ENCODE measurements at places on chromosomes 6 and 20.

GRCh38 chr6:65170273-65170672, 536.8 kb downstream of the EYS start:
- no peak for DNase-seq

- DNase-seq: peak; percentile 57
Observed at GRCh38 chr6:161417717-161418462, 144.0 kb upstream of the AGPAT4 start.

DNA sequence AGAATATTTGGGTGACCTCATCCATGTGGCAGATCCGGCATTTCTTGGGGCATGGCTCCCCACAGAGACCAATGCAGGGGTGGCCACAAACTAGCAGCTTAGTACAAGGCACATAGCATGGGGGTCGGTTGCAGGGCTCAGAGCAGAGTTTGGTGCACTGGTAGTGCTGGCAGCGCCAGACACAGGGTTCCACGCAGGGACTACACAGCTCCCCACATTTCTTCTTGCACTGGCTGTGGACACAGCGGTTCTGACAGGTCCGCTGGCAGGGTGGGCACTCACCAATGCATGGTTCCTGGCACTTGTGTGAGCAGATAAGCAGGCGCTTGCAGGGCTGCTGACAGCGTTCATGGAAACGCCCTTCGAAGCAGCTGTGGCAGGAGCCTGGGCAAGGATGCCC, 29.1 kb downstream of the DDX27 start:
- no peak for DNase-seq

DNA sequence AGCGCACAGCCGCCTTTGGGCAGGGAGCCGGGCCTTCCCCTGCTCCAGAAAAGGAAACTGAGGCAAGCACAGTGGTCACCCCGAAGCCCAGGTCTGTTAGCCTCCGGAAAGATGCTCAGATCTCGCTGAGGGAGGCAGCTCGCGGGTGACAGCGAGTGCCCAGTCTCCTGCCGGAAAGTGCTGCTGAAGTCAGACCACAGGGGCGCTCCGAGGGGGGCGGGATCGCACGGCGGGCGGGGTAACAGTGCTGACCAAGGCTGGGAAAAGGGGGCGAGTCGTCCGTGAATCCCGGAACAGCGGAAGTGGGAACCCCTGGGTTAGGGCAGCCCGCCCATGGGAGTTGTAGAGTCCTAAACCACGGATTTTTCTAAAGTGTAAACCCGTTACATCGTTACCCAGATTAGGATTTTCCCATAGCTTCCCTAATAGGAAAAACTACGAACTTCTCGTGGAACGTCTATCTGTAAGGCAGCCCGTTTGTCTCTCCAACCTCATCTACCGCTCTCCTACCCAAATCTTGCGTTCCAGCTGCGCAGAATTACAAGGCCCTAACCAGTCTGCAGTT, 504 bp downstream of the VPS16 start:
- no peak for DNase-seq

GRCh38 chr6:7052443-7053011, 55.2 kb upstream of the RREB1 start:
- no peak for DNase-seq

DNA sequence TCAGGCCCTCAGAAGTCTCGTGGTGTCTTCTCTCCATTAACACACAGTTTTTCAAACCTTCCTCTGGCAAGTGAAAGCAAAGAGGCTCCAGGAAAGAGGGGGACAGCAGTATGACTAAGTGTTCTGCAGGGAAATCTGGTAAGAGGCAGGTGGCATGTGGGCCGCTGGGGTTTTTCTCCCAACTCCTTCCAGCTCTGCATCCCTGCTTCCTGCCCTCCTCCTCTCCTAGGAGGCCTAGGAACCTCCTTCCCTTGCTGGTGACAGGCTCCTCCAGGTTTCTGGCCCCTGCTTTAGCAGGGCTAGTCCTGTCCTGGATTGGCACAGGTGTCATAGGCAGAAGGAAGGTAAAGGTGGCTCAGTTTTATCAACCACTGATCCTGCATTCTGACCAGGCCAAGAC, 7.6 kb upstream of the ITCH start:
- DNase-seq: no peak

DNA sequence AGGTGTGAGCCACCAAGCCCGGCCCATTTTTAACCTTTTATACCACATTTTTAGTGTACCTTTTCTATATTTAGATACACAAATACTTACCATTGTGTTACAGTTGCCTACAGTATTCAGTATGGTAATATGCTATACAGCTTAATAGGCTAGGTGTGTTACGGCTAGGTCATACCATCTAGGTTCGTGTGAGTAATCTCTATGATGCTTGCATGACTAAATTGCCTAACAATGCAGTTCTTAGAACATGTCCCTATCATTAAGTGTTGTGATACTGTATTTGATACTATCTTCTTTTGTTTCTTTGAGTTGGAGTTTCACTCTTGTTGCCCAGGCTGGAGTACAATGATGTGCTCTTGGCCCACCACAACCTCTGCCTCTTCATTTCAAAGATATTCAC, 387.7 kb upstream of the SASH1 start:
- DNase-seq: no peak

- no peak for DNase-seq
Observed at GRCh38 chr20:3262566-3262965, 23.6 kb upstream of the SLC4A11 start.

GRCh38 chr6:150395388-150396009, 26.7 kb downstream of the IYD start:
- peak; percentile 51 for DNase-seq

- DNase-seq: no peak
Observed at GRCh38 chr6:158856261-158856660, 37.1 kb upstream of the EZR start.

- DNase-seq: no peak
Observed at GRCh38 chr6:4567141-4567540, 209.1 kb upstream of the CDYL start.

- peak; percentile 94 for DNase-seq
Observed at GRCh38 chr6:34236443-34237315, at the start of gene HMGA1. Gene HMGA1 (plus strand): TSS chr6:34236873. CDS start chr6:34240781, 3,908 bp downstream.

DNA sequence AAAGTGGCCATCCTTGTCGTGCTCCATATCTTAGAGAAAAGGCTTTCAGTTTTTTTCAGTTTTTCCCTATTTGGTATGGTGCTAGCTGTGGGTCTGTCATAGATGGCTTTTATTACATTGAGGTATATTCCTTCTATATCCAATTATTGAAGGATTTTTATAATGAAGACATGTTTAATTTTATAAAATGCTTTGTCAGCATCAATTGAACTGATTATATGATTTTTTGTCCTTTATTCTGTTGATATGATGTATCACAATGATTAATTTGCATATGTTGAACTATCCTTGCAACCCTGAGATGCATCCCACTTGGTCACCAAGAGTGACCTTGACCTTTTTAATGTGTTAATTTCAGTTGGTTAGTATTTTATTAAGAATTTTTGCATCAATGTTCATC, 55.1 kb upstream of the VGLL2 start:
- no peak for DNase-seq

DNA sequence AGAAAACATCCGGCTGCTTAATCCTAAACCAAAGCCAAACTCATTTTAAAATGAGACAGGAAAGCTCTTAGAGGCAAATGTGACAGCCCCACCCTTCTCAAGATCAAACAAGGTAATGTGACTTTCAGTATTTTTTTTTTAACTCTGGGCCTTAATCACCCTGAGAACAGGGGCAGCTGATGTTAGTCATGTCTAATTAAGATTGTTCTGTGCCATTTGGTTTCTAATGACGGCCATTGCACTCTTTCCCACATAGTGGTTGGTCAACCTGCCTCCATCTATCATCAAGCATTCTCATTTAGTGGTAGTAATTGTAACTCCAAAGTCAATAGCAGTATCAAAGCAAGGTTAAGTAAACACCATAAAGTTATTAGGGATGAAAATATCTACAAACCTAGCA, 191.6 kb upstream of the EXOC2 start:
- DNase-seq: no peak

DNA sequence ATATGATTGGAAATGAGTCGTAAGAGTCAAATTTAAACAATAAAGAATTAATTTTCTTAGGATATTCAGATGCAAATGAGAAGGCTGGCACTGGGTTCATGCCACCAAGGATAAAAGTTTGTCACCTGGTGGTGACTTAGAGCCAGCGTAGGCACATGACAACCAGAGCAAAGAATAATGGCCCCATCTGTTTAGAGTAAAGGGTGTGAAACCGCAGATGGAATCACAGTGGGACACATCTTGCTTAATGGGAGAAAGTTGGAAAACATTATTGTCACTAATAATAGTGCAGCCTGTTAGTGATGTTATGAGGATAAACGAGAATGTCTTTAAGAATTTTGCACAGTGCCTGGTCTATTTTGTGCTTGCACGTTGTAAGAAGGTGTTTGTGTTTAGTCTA, 727.8 kb downstream of the QKI start:
- no peak for DNase-seq

- DNase-seq: no peak
Observed at GRCh38 chr6:133635447-133635846, 253.5 kb upstream of the TCF21 start.

DNA sequence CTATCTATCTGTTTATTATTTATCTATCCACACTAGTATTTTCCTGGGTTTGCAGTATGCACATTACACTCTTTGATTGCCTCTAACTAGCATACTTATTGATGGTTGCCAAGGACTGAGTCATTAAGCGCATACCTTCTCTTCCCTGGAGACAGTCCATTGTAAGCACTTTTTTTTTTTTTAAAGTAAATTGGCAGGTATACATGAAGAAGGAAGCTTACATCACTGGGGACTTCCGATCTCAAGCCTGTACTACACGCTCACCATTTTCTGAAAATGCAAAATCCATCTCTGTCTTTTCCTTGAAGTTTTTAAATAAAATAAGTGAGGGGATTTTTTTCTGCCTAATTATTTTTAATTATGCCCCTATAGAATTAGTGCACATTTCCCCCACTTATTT, 63.5 kb downstream of the HMGN3 start:
- peak; percentile 2 for DNase-seq

DNA sequence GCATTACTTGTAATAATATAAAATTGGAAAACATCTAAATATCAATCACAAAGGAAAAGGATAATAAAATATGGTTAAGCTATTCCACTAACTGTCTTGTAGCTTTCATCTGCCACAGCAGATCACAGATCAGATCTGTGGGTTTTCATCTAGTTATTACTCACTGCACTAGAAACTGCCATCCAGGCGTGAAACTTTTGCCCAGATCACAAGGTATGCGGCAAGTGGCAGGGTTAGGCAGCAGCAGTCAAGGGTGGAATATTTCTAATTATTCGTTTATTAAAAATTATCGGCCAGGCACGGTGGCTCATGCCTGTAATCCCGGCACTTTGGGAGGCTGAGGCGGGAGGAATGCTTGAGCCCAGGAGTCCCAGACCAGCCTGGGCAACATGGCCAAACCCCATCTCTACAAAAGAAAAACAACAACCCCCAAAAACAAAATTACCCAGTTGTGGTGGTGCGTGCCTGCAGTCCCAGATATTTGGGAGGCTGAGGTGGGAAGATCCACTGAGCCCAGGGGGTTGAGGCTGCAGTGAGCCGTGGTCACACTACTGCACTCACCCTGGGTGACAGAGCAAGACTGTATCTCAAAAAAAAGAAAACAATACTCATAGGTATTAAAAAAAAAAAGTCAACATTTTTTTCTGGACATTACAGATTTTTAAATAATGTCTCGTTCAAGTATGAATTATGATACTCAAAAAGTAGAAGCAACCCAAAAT, 32.1 kb downstream of the BEND3 start:
- DNase-seq: no peak

DNA sequence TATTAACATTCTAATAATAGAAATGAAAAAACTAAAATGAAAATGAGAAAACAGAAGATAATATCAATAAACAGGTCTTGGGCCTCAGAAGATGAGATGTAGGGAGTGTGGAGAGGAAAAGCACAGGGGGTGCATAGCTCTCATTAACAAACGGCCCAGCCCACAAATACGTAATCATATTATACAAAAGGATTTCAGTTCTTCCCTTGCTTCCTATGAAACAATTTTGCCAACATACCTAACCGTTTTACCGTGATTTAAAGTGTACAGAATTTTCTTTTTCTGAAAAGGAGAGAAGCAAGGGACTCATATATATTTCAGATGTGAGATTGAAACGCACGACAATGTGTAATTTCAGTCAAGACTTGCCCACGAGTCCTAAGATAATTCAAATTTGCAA, 136.0 kb downstream of the HFE start:
- DNase-seq: peak; percentile 28

- DNase-seq: no peak
Observed at GRCh38 chr20:44776980-44777379, 31.3 kb downstream of the KCNK15 start.

DNA sequence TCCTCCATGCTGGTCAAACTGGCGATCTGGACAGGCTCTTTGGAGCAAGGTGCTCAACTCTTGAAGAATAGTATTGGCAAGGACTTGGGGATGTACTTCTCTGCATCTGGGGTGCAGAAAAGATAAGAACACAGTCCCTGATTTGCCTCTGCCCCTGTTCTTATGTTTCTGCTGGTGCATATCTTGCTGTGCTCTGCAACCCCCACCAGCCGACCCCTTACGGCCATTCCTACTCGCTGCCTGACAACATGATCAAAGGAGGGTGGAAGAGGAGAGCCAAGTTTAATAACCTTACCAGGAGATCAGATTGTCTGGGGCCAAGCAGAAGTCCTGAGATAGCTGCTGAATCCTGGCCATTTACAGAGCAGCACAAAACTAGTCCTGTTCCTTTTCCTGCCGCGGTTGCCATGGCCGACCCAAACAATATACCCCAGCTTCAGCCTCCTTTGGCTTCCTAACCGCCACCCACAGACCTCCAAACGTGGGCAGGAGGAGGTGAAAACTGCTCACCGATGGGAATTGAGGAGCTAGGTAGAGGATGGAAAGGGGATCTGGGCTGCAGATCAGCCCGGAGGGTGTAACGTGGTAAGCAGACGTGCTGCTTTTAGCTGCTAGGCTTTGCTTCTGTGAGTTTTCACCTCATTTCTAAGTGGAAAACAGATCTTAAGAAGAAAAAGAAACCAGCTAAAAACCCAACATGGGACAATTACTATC, 60.9 kb downstream of the ATXN1 start:
- no peak for DNase-seq

DNA sequence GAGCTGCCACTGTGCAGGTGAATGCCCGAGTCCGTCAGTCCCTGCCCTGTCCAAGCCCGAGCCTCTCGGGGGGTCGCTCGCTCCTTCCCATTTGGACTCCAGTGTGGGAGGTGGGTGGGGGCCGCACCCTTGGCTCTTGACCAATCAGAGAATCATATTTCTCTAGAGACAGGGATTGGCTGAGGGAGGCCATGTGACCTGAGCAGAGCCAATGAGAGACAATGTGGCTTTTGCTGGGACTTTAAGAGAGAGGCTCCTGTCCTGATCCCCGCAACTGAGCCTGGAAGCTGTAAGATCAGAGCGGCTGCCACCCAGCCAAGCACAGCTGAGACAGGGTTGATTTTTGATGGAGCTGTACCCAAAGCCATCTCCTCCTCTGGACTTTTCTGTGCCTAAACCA, 199.3 kb downstream of the TFAP2C start:
- DNase-seq: no peak
